ENCODE measurements at places on chromosomes 1 and 21.

DNA sequence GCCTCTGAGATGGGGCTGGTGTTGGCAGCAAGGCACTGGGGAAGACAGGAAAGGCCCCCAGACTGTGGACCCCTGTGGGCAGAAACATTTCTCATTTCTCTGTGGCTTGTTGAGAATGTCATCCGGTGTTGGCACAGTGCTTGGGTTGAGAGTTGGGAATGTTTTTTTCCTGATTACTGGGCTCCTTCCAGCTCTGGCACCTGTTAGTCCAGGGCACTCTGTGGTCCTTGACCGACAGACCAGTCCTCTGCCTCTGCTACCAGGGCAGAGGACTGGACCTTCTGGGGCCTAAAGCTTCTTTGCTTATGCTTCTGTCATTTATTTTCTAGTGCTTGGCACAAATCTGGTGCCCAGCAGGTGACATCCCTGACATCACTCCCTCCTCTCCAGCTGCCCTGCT, 4.8 kb upstream of the SPRR5 start:
- no peak overlapping the region for H3K4me3 ChIP-seq
- H3K36me3 ChIP-seq = no peaks in the 10 kb centered on the region
- no peaks in the 10 kb centered on the region for H3K4me1 ChIP-seq
- no peak overlapping the region for H3K27ac ChIP-seq
- peaks cover 1% of the 10 kb centered on the region for H3K27me3 ChIP-seq

DNA sequence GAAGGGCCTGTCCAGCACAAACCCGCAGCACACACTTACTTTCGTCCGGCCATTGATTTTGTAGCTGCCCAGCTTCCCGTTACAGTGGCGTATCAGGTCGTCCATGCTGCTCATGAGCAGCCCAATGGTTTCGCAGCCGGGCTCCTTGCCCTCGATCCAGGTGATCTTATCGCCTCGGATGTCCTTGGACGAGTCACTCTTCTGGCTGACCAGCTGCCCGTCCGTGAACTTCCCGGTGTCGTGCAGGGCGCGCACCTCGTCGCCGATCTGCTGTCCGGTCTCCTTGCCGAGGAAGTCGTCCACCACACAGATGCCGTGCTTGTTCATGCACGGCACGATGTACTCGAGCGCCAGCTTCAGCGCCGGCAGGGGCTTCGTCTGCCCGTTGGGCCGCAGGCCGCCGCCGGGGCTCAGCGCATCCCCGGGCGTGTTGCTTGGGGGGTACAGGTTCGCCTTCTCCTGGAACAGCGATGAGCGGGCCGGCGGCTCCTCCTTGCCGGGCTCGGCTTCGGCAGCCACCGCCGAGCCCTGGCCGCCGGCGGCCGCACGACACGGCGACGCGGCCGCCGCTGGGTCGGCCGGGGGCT, 1.0 kb downstream of the EGLN1 start:
- H3K36me3 ChIP-seq = no peaks in the 10 kb centered on the region
- peaks cover 27% of the 10 kb centered on the region for H3K4me1 ChIP-seq
- DNase-seq = peak; percentile 16
- no peaks in the 10 kb centered on the region for H3K27me3 ChIP-seq

DNA sequence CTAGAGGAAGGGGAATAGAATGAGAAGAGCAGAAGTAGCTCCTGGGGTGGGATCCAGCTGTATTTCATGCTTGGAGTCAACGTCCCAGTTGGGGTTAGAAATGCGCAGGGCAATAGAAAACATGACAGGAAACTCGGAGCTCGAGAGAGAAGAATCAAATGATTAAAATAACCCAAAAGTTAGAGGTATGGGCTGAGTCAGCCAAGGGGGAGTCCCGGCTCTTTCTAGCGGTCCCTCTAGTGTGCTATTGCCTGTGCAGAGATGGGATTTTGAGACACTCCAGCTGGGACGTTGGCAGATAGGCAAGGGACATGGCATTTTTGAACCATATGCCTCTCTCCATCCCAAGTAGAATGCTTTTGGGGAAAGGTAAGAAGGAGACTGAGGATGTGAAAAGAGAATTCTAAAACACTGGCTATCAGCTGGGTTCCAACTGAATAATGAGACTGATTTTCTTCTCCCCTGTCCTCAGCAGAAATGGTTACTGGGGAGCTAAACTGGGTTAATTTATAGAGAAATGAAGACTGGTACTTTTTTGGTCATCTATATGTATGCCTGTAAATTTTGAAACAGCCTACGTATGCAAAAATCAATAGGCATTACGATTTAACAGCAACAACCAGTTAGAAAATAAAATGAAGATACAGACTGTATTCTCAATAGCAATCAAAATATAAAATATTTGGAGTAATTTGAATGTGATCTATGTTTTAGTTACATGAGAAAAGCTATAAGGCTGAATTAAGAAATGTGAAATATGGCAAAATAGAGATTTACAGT, 7.0 kb upstream of the VPS26C start:
- H3K4me3 ChIP-seq = no peak overlapping the region
- DNase-seq = no peak
- H3K36me3 ChIP-seq = no peaks in the 10 kb centered on the region
- H3K4me1 ChIP-seq = no peaks in the 10 kb centered on the region

- no peak overlapping the region for H3K4me3 ChIP-seq
- no peaks in the 10 kb centered on the region for H3K27me3 ChIP-seq
- H3K4me1 ChIP-seq = no peaks in the 10 kb centered on the region
These were observed 220.9 kb downstream of the ATG4C start for GRCh38 chr1:63004868-63005267.

GRCh38 chr1:197559655-197560054, 215.6 kb downstream of the DENND1B start:
- no peaks in the 10 kb centered on the region for H3K36me3 ChIP-seq
- H3K27ac ChIP-seq = no peak overlapping the region
- H3K4me1 ChIP-seq = no peaks in the 10 kb centered on the region

DNA sequence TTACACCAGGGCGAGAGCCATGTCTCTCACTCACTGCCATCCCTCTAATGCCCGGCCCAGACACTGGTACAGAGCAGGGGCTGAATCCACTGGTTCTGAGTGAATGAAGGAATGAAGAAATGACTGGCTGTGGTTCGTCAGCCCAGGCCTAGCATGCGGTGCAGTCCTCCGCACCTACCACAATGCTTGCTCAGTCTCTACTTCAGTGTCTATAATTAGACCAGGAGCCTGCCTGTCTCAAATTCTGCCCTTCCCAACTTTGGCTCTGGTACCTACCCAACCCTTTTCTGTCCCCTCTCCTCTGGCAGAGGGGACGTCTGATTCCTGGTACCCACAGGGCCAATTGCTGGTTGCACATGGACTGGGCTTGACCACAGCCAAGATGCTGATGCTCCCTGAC, 118.2 kb upstream of the GRIK3 start:
- no peaks in the 10 kb centered on the region for H3K4me1 ChIP-seq
- DNase-seq = no peak
- no peaks in the 10 kb centered on the region for H3K36me3 ChIP-seq
- H3K27ac ChIP-seq = no peak overlapping the region
- H3K4me3 ChIP-seq = no peak overlapping the region

DNA sequence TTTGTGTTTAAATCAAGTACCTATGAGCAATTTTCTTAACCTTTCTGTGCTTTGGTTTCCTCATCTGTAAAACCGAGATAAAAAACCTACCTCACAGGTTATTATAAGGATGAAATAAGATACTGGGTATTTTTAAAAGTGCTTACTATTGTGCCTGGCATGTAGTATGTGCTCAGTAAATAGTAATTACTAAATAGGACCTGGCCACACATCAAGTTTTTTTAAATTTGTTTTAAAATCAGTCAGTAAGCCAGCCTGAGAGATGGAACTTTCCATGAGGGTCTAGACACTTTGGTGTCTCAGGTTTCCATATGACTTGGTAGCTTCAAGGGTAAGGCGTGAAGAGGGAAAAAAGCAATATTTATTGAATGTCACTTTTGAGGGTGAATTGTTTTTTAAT, 7.0 kb upstream of the ATF3 start:
- H3K4me1 ChIP-seq = no peaks in the 10 kb centered on the region
- DNase-seq = no peak
- peaks cover 17% of the 10 kb centered on the region for H3K27me3 ChIP-seq
- H3K36me3 ChIP-seq = no peaks in the 10 kb centered on the region

- no peaks in the 10 kb centered on the region for H3K4me1 ChIP-seq
- no peak overlapping the region for H3K4me3 ChIP-seq
- DNase-seq = no peak
These were observed 41.4 kb upstream of the KIF1B start for GRCh38 chr1:10168912-10169514.

- H3K27me3 ChIP-seq = no peaks in the 10 kb centered on the region
- H3K4me1 ChIP-seq = no peaks in the 10 kb centered on the region
- DNase-seq = no peak
These were observed 21.9 kb downstream of the FAM3B start for GRCh38 chr21:41338455-41338854.

- H3K4me3 ChIP-seq = no peak overlapping the region
- peaks cover 2% of the 10 kb centered on the region for H3K4me1 ChIP-seq
- no peak overlapping the region for H3K27ac ChIP-seq
- DNase-seq = no peak
- no peaks in the 10 kb centered on the region for H3K36me3 ChIP-seq
These were observed 5.9 kb downstream of the PHLDA3 start for GRCh38 chr1:201463071-201463552.

- DNase-seq = no peak
- H3K4me1 ChIP-seq = peaks cover 4% of the 10 kb centered on the region
- H3K36me3 ChIP-seq = no peaks in the 10 kb centered on the region
- H3K4me3 ChIP-seq = no peak overlapping the region
These were observed 157.0 kb downstream of the ADSS2 start for GRCh38 chr1:244294599-244295224.

Measured in effector memory CD4-positive, alpha-beta T cell (primary cell).